T-cell (primary cell): ENCODE measurements at places on chromosomes 3 and 15.

GRCh38 chr15:51321316-51321715 lies 17.1 kb downstream of the CYP19A1 start:
- no peak for DNase-seq

DNA sequence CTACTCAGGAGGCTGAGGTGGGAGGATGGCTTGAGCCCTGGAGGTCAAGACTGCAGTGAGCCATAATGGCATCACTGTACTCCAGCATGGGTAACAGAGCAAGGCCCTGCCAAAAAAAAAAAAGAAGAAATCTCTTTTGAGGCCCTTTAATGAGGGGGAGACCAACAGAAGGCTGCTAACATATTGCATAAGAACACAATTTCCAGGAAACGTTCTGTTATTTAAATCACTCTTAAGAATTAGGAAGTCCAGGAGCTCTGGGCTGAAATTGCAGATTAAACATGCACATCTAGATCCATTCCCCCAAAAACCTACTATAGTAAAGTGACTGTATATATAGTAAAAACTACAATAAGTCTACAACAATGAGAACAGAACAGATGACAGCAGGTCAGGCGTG lies 16.1 kb upstream of the BLM start:
- no peak for DNase-seq

DNA sequence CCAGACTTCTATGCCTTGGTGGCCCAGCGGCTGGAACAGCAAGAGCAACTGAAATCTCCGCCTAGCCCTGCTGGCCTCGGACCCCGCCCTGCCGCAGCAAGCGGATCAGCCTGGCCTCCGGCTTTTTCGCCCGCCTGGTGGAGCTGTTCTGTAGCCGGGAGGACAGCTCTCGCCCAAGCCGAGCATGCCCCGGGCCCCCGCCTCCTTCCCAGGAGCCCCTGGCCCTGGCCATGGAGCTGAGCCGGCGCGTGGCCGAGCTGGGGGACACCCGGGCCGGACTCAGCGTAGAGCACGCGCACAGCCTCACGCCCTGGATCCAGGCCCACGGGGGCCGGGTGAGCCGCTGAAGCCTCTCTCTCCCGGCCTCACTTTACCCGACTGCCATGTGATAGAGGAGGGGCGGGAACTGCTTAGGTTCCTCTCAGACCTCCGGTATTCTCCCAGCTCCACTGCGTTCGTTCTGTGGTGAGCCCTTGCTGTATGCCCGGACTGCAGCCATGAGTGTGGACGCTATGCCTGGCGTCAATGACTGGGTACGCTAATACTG lies 24.1 kb upstream of the MRPL3 start:
- no peak for DNase-seq

GRCh38 chr15:53448232-53449015 lies 311.0 kb downstream of the WDR72 start:
- no peak for DNase-seq

GRCh38 chr3:43867436-43868072 lies 176.8 kb downstream of the ABHD5 start:
- DNase-seq, result no peak
